ENCODE measurements at places on chromosomes 5 and 9.

DNA sequence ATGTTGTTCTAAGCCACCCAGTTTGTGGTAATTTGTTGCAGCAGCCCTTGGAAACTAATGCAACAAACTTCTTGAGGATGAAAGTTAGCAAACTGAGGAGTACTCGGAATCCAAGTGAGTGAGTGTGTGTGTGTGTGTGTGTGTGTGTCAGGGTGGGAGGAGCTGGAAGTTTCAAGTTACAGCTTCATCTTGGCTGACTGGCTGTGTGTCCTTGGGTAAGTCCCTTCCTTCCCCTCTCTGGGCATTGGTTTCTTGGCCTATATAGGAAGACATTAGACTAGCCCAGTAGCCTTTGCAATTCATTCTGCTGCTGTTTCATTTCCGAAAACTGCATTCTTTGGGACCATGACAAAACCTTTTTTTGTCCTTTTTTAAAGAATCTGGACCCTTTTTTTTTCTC lies 157.2 kb downstream of the MELK start:
- no peak for DNase-seq

DNA sequence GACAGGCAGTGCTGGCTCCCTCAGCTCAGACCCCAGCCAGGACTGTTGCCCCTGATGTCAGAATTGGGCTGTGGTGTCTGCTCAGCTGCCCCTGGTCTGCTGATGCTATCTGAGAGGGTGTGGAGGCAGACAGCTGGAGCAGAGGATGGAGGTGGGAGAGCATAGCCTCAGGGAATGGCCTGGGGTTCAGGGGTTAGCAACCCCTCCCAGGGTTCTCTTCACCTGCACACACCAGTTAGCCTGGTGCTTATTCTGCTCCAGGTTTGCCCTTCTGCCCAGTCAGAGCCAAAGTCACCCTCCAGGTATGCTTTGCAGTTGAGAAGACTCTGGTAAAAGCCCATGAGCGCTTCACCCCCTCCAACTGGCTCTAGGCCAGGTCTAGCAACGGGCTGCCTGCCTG lies 109.8 kb downstream of the SAXO1 start:
- DNase-seq: no peak

DNA sequence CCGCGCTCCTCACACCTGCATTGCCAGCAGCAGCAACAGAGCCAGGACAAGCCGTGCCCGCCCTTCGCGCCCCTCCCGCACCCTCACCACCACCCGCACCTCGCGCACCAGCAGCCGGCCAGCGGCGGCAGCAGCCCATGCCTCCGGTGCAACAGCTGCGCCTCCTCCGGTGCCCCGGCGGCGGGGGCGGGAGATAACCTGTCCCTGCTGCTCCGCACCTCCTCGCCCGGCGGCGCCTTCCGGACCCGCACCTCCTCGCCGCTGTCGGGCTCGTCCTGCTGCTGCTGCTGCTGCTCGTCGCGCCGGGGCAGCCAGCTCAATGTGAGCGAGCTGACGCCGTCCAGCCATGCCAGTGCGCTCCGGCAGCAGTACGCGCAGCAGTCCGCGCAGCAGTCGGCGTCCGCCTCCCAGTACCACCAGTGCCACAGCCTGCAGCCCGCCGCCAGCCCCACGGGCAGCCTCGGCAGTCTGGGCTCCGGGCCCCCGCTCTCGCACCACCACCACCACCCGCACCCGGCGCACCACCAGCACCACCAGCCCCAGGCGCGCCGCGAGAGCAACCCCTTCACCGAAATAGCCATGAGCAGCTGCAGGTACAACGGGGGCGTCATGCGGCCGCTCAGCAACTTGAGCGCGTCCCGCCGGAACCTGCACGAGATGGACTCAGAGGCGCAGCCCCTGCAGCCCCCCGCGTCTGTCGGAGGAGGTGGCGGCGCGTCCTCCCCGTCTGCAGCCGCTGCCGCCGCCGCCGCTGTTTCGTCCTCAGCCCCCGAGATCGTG lies 517 bp downstream of the KCNN2 start:
- DNase-seq: no peak

- DNase-seq: no peak
Observed at GRCh38 chr9:108634204-108634603, 221.6 kb downstream of the ACTL7B start.

GRCh38 chr5:137832416-137832815 lies 35.2 kb upstream of the MYOT start:
- DNase-seq: no peak

DNA sequence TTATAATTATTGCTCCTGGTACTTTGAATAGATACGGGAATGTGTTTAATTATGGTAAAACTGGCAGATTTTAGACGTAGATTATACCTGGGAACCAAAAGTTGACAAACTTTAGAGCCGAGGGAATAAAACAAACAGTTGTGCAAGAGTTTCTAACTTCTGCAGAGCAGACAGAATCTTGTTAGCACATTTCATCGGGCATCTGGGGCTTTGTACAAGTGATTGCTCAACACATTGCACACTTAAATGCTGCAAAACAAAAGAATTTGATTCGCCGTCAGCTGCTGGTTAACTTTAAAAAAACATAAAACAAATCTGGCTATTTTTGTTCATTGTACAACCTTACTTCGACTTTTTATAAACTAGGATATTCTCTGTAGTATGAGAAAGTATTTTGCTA lies 398.1 kb downstream of the MAN2A1 start:
- no peak for DNase-seq

DNA sequence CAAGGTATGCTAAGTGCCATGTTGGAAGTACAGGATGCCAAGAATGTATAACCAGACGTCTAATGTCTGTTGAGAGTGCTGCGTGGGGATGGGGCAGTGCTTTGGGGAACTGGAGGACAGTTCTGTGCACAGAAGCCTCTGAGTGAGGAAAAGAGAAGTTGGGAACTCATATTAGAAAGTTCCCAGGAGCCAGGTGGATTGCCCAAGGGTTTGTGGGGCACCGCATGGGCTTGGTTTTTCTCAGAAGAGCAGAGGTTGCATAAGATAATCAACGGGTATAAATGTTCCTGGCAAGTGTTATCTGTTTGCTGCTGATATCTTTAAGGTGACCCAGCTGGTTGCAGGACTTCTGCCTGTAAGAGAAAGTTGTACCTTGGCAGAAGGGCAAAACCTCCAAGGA lies 13.1 kb downstream of the HRH2 start:
- DNase-seq: no peak

- no peak for DNase-seq
Observed at GRCh38 chr9:981491-981898, 5.0 kb downstream of the DMRT3 start.

- no peak for DNase-seq
Observed at GRCh38 chr5:68798877-68799843, 294.7 kb upstream of the SLC30A5 start.

DNA sequence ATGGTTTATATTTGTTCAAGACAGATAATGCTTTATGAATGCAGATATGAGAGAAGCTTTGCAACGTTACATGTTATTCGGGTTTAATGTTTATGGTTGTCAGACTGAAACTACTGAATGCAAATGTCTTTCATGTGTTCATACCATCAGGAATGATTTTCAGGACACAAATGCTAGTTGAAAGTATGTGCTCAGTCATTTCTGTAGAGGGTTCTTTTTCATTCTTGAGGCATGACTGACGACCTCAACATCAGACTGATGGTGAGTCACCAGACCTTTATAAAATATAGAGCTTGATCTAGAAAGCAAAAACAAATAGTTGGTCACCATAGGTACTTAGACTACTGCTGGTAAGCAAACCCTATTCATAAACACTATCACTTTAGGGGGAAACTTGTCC lies 287.3 kb upstream of the NUDT12 start:
- no peak for DNase-seq

DNA sequence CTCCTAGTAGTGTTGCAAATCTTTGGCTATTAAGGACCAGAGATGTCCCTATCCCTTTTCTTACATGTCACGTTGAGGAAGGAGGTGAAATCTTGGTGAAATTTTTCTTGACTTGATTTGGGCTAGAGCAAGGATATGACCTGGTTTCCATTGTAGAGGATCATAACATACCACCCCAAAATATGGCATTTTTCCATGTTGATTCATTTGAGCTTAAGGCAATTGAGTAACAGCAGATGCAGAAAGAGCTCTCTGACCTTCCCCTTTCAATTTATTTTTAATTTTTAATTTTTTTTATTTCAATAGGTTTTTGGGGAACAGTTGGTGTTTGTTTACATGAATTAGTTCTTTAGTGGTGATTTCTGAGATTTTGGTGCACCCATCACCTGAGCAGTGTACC lies 61.2 kb upstream of the MAP1B start:
- no peak for DNase-seq

GRCh38 chr5:141870228-141870627 lies 8.0 kb downstream of the PCDH1 start:
- no peak for DNase-seq

- DNase-seq: no peak
Observed at GRCh38 chr5:164359260-164360255, 854.1 kb downstream of the MAT2B start.

GRCh38 chr9:115815786-115816185 lies 337.8 kb upstream of the PAPPA start:
- no peak for DNase-seq

GRCh38 chr9:114383521-114384231 lies 4.1 kb downstream of the AKNA start:
- DNase-seq: no peak

DNA sequence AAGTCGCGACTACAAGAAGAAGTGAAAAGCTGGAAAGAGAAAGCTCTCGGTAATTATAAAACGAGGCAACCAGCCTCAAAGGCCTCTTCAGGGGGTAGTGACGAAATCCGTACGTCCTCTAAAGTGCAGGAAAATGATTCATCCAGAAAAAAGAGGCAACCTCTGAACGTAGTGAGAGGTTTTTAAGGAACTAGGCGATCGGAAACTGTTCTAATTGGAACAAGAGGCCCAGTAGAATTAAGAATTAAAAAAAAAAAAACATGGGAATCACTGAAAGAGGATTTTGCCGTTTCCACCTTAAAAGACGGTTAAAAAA lies 1.0 kb downstream of the CSNK1A1 start:
- DNase-seq: no peak

- no peak for DNase-seq
Observed at GRCh38 chr5:126723643-126724042, 53.3 kb upstream of the LMNB1 start.

DNA sequence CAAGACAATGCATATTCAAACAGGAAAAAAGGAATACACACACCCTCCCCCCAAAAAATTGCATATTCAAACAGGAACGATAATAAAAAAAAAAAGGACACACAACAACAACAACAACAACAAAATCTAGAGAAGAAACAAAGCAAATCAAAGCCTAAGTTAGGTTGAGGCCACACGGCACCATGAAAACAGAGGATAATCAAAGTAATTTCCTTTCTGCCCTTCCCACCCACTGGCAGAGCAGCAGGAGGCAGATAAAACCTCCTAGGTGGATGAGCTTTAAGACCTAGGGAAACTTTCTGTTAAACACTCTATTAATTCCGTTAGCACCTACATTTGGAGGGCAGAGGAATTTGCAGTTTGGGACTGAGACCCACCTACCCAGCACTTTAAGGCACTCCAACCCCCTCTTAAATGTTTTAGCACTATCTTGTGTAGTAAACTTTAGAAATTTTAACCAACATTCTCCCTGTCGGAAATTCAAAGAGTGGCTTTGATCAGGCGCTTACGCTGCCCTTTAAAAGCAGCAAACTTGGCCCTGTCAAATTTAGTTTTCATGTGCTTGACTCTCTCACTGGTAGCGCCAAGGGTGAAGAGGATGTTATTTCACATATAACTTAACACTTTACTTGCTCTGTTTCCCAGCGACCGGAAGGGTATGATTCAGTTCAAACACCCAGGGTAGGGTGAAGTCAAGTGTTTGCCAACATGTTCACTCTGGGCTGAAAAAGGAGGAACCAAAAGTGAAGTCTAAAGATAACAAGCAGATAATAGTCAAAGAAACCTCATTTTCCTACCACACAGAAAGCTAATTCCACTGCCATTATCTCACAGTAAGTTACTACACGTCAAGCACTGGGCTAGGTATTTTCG lies 9.2 kb downstream of the ENC1 start:
- no peak for DNase-seq

- DNase-seq: no peak
Observed at GRCh38 chr9:3850098-3850497, 324.3 kb upstream of the RFX3 start.

DNA sequence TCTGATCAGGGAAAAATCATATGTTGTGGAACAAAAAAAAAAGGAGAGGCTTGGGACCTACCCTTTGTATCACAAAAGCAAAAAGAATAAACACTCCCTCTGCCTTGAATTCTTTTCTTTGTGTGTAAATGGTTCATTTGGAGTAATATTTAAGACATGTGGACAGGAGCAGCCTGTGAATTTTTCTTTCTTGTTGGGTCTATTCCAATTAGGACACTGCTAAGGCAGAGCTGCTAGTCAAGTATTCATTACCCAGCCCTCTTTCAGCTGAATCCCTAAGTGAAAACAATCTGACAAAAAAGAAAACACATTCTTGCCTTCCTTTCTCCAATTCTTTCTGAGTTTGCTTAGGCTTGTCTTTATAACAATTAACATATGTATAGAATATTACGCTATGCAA lies 330.0 kb downstream of the EBF1 start:
- DNase-seq: no peak

GRCh38 chr9:113857875-113858274 lies 18.2 kb upstream of the ZNF618 start:
- no peak for DNase-seq

- no peak for DNase-seq
Observed at GRCh38 chr5:142725231-142726187, 39.6 kb upstream of the FGF1 start.

GRCh38 chr5:1973391-1974013 lies 90.8 kb upstream of the IRX4 start:
- no peak for DNase-seq

DNA sequence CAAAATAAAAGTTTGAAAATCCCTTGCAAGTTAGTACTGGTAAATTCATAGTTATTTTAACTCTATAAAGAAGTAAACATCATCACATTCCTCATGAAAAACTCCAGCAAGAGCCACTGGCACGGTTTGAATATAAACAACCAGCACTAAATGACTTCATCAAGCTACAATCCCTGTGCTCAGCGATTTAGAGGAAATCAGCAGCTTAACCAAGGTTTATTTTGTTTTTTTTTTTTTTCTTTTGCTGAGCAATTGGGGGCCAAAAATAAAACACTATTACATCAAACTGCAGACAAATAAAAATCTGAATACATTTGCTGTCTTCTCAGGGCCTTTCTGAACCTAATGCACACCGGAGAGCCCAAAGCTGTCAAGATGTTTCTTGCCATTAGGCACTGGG lies 106.2 kb upstream of the SLC24A2 start:
- DNase-seq: no peak

GRCh38 chr5:151063142-151063989 lies 17.5 kb downstream of the TNIP1 start:
- no peak for DNase-seq

GRCh38 chr5:175321927-175322532 lies 122.0 kb downstream of the DRD1 start:
- no peak for DNase-seq

DNA sequence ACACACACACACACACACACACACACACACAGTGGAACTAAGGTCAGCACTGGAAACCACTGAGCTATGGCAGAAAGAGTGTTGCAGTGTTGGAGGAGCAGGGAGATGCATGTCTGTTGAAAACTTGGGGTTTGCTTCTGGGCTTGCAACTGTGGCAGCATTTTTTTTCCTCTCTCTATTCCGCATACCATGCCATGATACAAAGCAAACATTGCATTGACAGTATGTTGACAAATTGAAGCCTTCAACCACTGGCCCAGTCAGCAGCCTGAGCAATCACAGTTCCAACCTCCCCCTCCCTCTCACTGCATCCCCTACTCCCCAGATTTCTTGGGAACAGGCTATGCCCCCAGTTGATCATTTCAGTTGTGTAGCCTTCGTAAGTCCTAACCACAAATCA lies 478.1 kb upstream of the WWC1 start:
- no peak for DNase-seq

GRCh38 chr5:423626-424261 lies 19.2 kb upstream of the EXOC3 start:
- DNase-seq: no peak

GRCh38 chr5:135360278-135361274 lies 38.5 kb downstream of the MACROH2A1 start:
- no peak for DNase-seq

All from stimulated activated CD8-positive, alpha-beta memory T cell treated with anti-CD3 and anti-CD28 coated beads, Interleukin-4, amount 100 ng/mL, for 4 hours (primary cell).